ENCODE measurements at places on chromosomes 3 and 15.

DNA sequence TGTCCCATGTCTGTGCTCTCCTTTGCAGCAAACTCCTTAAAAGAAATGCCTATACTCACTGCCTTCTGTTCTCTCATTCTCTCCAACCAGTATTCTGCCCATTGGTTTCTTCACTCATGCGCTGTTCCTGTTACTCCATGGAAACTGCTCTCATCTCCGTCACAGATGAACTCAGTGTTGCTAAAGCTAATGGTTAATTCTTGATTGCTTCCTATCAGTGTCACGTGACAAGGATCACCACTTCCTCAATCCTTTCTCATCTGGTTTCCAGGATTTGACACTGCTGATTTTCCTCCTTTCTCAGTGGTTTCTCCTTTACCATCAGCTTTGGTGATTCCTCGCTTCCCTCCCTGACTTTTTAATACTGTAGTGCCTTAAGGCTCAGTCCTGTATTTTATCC is 2.6 kb downstream of the DPH3 start:
- DNase-seq: no peak

DNA sequence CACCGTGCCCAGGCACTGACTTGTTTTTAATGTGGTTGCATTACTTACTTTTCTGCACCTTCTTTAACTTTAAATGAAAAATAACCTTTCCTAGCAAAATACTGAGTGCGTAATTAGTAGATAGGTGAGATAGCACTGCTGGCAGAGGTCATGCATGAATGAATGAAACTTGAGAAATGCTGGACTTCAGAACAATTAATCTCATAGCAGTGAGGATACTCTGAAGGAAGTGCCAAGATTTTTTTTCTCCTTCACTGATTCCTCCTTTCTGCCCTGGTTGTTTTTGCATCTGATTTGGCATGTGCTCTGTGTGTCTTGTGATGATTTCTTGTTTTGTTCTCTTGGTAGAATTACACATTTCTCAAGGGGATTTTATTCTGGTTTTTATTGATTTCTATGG is 378.9 kb downstream of the PTPRG start:
- no peak for DNase-seq

- DNase-seq: no peak
These were observed 25.9 kb downstream of the TLE3 start for GRCh38 chr15:70071799-70072198.

GRCh38 chr15:52674831-52675230 is 4.4 kb downstream of the ATOSA start:
- no peak for DNase-seq
